ENCODE measurements at places on chromosomes 3 and 15.

DNA sequence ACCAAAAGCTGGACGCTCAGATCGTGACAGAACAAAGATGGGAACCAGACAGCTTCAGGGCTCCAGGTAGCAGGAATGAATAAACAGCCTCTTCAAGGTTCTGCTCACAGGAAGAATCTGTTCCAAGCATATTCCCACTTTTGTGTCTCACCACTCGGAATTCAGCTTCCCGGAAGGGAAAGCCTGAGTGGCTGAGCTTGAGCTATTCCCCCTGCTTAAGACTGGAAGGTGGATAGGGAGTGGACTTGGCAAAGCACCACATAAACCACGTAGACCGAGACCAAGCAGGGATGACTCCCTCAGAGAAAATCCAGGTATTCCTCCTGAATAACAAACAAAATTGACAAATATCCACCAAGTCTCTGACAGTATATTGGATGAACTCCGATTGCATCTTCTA, 180.2 kb upstream of the NR2F2 start:
- no peak for DNase-seq

- DNase-seq, result no peak
Observed at GRCh38 chr3:180408654-180409053, 193.3 kb upstream of the TTC14 start.

DNA sequence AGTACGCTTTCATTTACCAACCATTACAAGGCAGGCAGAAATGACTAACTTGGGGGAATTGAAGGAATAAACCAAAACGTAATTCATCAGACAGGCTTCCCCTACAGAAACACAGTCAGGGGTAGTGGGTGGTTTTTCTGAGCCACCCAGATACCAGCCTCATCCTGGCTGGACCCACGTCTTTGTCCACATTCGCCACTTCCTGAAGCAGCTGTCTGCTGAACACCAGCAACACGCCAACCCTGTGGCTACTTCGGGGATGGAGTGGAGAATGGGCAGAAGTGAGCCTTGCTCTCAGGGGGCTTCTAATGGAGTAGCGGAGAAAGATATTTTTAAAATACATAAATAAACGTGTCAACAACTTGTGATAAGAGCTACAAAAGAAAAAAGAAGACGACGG, 40.1 kb downstream of the SYNM start:
- no peak for DNase-seq

GRCh38 chr3:3578718-3579117, 220.5 kb upstream of the LRRN1 start:
- no peak for DNase-seq
